ENCODE measurements at places on chromosomes 5 and 9.

- no peak for DNase-seq
These were observed 211.6 kb upstream of the TMEM161B start for GRCh38 chr5:88480245-88480644.

DNA sequence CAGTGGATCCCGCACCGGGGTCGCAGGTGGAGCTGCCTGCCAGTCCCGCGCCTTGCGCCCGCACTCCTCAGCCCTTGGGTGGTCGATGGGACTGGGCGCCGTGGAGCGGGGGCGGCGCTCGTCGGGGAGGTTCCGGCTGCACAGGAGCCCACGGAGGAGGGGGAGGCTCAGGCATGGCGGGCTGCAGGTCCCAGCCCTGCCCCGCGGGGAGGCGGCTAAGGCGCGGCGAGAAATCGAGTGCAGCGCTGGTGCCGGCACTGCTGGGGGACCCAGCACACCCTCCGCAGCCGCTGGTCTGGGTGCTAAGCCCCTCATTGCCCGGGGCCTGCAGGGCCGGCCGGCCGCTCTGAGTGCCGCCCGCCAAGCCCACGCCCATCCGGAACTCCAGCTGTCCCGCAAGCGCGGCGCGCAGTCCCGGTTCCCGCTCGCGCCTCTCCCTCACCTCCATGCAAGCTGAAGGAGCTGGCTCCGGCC lies 120.6 kb upstream of the MEF2C start:
- DNase-seq, result no peak

GRCh38 chr9:104765138-104765537 lies 1.2 kb downstream of the NIPSNAP3B start:
- no peak for DNase-seq

DNA sequence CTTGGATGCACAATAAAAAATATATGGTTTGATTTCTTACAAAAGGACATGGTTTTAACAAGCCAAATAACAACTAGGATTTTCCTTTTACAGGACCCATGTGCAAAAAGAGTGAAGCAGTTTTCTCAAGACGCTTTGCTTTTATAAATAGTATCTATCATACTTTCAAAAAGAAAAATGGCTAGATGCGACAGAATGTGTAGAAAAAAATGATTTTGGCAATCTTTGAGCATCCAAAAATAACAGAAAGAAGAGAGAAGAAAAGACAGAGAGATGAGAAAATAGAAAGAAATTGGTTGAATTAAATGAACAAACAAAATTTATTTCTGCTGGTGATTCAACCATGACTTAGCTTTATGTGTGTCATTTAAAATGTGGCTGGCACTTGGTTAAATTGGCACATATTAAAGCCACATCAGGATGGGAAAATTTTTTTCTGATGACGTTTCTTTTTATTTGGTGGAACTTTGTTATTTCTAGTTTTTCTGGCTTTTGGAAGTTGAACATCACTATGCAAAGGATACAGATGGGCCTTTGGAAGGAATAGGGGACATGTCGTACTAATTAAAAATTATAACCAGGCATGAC lies 35.6 kb upstream of the NREP start:
- DNase-seq, result no peak

GRCh38 chr9:14136646-14137370 lies 177.1 kb downstream of the NFIB start:
- DNase-seq, result no peak

DNA sequence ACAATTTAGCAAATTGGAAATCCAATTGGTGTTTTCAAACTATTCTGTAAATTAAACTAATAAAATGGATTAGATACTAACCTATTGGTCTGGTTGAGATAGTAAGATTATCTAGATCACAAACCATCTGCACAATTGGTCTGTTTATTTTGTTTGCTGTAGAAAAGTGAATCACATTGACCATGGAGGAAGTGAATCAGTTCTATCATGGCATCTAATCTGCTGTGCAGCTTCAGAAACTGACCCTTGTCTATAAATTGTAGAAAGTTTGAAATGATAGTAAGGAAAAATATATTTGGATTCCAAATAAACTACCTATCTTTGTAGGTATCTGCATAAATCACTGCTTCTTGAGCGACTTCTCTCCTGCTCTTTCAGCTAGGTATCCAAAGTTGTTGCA lies 1865.4 kb downstream of the MAT2B start:
- DNase-seq, result no peak

GRCh38 chr5:93566091-93566490 lies 14.9 kb downstream of the NR2F1-AS1 start:
- DNase-seq, result no peak
